ENCODE measurements at places on chromosomes 6 and 20.

- no peak overlapping the region for H3K27ac ChIP-seq
- no peaks in the 10 kb centered on the region for H3K36me3 ChIP-seq
- H3K4me3 ChIP-seq: no peak overlapping the region
- DNase-seq: no peak
- no peaks in the 10 kb centered on the region for H3K27me3 ChIP-seq
These were observed 2.2 kb downstream of the PSORS1C1 start for GRCh38 chr6:31116661-31117385.

DNA sequence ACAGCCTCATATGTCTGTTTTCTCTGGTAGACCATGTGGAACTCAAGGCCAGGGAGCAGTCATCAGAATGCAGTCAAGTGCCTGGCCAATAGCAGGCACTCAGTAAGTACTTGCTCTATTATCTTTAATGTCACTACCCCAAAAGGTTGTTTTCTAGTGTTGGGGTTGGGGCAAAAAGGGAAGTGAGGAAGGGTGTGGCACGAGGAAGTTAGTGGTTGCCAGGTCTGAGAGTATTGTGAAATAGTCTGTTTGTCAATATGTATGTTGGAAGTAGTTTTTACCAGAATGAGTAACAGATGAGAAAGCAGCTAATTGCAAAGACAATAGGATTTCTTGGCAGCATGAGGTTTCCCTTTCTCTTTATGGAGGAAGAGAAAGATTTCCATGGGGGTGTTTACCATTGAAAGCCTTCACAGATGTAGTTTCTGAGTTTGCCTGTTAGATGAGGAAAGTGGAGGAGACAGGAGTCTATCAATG is 59.5 kb upstream of the ARMH2 start:
- H3K4me1 ChIP-seq: peaks cover 65% of the 10 kb centered on the region
- peak; percentile 94 for DNase-seq
- H3K27me3 ChIP-seq: no peaks in the 10 kb centered on the region
- H3K4me3 ChIP-seq: no peak overlapping the region
- peak overlapping the region; percentile 87 for H3K27ac ChIP-seq
- H3K36me3 ChIP-seq: peaks cover 89% of the 10 kb centered on the region

- H3K4me1 ChIP-seq: no peaks in the 10 kb centered on the region
- DNase-seq: peak; percentile 13
- no peak overlapping the region for H3K4me3 ChIP-seq
- H3K27me3 ChIP-seq: no peaks in the 10 kb centered on the region
These were observed 17.3 kb downstream of the PLN start for GRCh38 chr6:118565311-118565960.

DNA sequence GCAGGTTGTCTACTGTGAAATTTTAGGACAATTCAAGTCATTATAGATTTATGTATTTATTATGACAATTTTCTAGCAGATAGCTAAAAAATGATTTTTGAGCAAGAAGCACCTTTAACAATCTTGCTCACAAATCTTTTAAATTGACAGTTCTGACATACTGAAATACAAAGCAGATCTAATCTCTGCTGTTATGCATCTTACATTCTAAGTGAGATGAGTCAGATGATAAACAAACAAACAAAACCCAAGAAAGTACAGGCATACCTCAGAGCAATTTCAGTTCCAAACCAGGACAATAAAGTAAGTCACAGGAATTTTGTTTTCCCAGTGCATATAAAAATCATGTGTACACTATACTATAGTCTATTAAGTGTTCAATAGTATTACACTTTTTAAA is 430.7 kb upstream of the PTCHD4 start:
- H3K4me1 ChIP-seq: no peaks in the 10 kb centered on the region
- no peak for DNase-seq
- H3K36me3 ChIP-seq: no peaks in the 10 kb centered on the region
- H3K27me3 ChIP-seq: peaks cover 4% of the 10 kb centered on the region
- H3K4me3 ChIP-seq: no peak overlapping the region

- no peaks in the 10 kb centered on the region for H3K36me3 ChIP-seq
- no peak overlapping the region for H3K27ac ChIP-seq
- H3K4me1 ChIP-seq: no peaks in the 10 kb centered on the region
- DNase-seq: no peak
- H3K4me3 ChIP-seq: no peak overlapping the region
These were observed 178.1 kb downstream of the BACH2 start for GRCh38 chr6:90118581-90118980.

GRCh38 chr20:35307666-35308653 is 15.7 kb upstream of the FAM83C start:
- H3K27me3 ChIP-seq: no peaks in the 10 kb centered on the region
- DNase-seq: no peak
- peaks cover 48% of the 10 kb centered on the region for H3K36me3 ChIP-seq
- H3K4me1 ChIP-seq: no peaks in the 10 kb centered on the region

DNA sequence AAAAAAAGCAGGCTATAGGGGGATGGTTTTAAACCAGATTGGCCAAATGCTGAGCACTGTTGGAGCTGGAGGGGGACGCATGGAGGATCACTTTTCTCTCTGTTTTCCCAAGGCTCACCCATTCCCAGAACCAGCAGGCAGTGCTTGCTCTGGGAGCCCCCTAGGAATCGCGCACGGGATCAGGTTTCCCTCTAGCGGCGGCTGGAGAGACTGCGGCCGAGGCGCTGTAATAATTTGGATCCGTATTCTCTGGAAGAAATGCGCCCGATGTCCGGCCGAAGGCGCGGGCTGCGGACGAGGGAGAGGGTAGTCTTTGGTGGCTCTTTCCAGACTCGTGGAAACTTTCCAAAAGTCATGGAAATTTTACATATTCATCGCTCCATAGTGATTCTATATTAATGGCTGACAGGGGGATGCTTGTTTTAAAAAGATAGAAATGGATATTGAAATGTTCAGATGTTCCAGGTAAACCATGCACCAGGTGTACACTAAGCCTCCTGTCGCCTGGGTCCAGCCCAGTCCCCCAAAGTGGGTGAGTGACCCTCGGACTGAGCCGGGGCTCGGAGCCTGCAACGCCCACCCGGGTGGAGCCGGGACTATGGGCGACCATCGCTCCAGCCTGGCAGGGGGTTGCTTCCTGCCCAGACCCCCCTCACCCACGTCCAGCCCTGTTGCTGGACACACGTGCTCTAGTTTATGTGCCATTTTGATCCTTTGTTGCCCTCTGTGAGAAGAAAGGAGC is 78.7 kb upstream of the PHACTR3 start:
- H3K27ac ChIP-seq: no peak overlapping the region
- no peaks in the 10 kb centered on the region for H3K36me3 ChIP-seq
- no peak overlapping the region for H3K4me3 ChIP-seq
- no peaks in the 10 kb centered on the region for H3K27me3 ChIP-seq
- DNase-seq: no peak
- no peaks in the 10 kb centered on the region for H3K4me1 ChIP-seq

- H3K36me3 ChIP-seq: no peaks in the 10 kb centered on the region
- H3K4me1 ChIP-seq: peaks cover 23% of the 10 kb centered on the region
- no peaks in the 10 kb centered on the region for H3K27me3 ChIP-seq
These were observed 256.3 kb upstream of the TAB2 start for GRCh38 chr6:149060985-149061760.

DNA sequence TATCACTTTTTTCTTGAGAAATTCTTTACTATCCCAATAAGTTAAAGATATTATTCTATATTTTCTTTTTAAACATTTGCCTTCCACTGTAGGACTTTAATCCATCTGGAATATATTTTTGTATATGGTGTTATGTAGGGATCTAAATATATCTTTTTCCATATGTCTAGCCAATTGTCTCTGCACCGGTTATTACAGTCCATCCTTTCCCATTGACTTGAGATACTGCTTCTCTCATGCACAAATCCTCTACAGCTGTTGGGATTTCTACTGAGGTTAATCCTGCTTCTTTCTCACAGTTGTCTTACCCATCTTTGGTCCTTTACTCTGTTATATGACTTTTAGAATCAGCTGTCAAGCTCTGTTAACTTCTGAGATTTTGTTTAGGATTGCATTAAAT is 483.8 kb upstream of the CDH4 start:
- H3K36me3 ChIP-seq: no peaks in the 10 kb centered on the region
- H3K27me3 ChIP-seq: no peaks in the 10 kb centered on the region
- H3K4me3 ChIP-seq: no peak overlapping the region
- H3K27ac ChIP-seq: no peak overlapping the region

DNA sequence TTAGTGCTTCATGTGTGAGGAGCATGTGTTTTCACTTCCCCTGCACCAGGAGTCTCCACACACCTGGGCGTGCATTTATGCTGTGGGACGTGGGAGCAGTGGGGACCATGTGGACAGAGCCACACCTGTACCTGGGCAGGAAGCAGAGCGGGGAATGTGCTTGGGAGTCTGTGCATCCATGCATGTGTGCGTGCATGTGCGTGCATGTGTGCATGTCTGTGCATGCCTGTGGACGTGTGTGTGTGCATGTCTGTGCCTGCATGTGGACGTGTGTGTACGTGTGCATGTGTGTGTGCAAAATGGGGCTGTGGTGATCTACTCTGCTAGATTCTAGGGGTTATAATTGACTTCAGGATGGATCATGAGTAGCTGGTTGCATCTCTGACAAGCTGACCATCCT is 224.0 kb upstream of the GMDS start:
- H3K27ac ChIP-seq: no peak overlapping the region
- H3K4me3 ChIP-seq: no peak overlapping the region
- DNase-seq: no peak
- H3K4me1 ChIP-seq: no peaks in the 10 kb centered on the region
- H3K27me3 ChIP-seq: peaks cover 7% of the 10 kb centered on the region

GRCh38 chr6:126824815-126825214 is 293.7 kb upstream of the RSPO3 start:
- no peaks in the 10 kb centered on the region for H3K36me3 ChIP-seq
- no peak overlapping the region for H3K4me3 ChIP-seq
- H3K27me3 ChIP-seq: no peaks in the 10 kb centered on the region
- DNase-seq: no peak

- H3K27me3 ChIP-seq: no peaks in the 10 kb centered on the region
- no peak overlapping the region for H3K27ac ChIP-seq
- H3K4me3 ChIP-seq: no peak overlapping the region
- no peak for DNase-seq
- H3K36me3 ChIP-seq: peaks cover 14% of the 10 kb centered on the region
These were observed 255.9 kb downstream of the SYNE1 start for GRCh38 chr6:152380993-152381898.

- H3K4me1 ChIP-seq: peaks cover 8% of the 10 kb centered on the region
- no peak for DNase-seq
- no peaks in the 10 kb centered on the region for H3K27me3 ChIP-seq
- no peak overlapping the region for H3K27ac ChIP-seq
These were observed 242.7 kb downstream of the SOX4 start for GRCh38 chr6:21836277-21836676.

DNA sequence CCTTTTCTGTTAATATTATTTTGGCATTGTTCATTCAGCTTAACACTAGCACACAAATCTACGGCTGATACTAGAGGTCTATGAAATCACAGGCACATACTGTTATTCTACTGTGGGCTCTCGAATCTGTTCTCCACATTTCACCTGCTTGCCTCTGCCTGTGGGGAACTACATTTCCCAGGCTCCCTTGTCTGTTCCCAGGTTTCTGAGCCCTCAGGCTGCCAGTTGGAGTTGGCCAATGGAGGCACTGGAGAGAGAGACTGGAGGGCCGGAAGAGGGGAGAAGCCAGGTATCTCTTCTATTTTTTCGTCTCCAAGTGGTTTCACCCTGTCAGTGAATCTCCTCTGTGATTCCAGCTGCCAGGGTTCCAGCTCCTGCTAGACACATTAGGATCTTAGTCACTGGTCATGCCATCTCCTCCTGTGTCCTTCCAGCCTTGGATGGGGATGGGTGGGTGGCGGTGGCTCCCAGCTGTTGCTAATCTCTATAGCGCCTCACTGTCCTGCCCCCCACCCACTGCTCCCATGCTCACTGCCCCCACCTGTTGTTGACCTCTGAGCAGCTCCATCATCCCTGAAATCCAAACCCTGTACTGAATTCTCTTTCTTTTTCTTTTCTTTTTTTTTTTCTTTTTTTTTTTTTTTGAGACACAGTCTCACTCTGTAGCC is 188.2 kb downstream of the LRFN2 start:
- no peaks in the 10 kb centered on the region for H3K4me1 ChIP-seq
- no peaks in the 10 kb centered on the region for H3K36me3 ChIP-seq
- no peak overlapping the region for H3K4me3 ChIP-seq
- no peak for DNase-seq
- H3K27ac ChIP-seq: no peak overlapping the region
- no peaks in the 10 kb centered on the region for H3K27me3 ChIP-seq

DNA sequence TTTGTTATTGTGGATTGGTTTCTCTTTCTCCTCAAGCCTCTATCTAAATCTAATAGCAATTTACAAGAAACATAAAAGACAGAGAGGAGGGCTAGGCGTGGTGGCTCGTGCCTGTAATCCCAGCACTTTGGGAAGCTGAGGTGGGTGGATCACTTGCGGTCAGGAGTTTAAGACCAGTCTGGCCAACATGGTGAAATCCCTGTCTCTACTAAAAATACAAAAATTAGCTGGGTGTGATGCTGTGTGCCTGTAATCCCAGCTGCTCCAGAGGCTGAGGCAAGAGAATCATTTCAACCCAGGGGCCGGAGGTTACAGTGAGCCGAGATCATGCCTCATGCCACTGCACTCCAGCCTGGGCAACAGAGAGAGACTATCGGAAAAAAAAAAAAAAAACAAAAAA is 46.6 kb downstream of the SLC2A12 start:
- no peak overlapping the region for H3K4me3 ChIP-seq
- H3K4me1 ChIP-seq: peaks cover 10% of the 10 kb centered on the region
- H3K36me3 ChIP-seq: no peaks in the 10 kb centered on the region
- DNase-seq: no peak
- H3K27me3 ChIP-seq: no peaks in the 10 kb centered on the region
- H3K27ac ChIP-seq: no peak overlapping the region

GRCh38 chr20:17568972-17569521 is 828 bp upstream of the DSTN start:
- peaks cover 11% of the 10 kb centered on the region for H3K27me3 ChIP-seq
- H3K4me3 ChIP-seq: peak overlapping the region; percentile 10
- no peak overlapping the region for H3K27ac ChIP-seq
- peaks cover 13% of the 10 kb centered on the region for H3K4me1 ChIP-seq
- peak; percentile 36 for DNase-seq

Measured in CD14-positive monocyte (primary cell).